Stomach (tissue), 19 donors: ENCODE measurements at places on chromosomes 7 and 10.

- DNase-seq = no peak
Observed at GRCh38 chr7:71271203-71271602, 139.3 kb downstream of the GALNT17 start.

GRCh38 chr7:130486954-130487436 is 4.9 kb upstream of the MEST start:
- no peak for DNase-seq

DNA sequence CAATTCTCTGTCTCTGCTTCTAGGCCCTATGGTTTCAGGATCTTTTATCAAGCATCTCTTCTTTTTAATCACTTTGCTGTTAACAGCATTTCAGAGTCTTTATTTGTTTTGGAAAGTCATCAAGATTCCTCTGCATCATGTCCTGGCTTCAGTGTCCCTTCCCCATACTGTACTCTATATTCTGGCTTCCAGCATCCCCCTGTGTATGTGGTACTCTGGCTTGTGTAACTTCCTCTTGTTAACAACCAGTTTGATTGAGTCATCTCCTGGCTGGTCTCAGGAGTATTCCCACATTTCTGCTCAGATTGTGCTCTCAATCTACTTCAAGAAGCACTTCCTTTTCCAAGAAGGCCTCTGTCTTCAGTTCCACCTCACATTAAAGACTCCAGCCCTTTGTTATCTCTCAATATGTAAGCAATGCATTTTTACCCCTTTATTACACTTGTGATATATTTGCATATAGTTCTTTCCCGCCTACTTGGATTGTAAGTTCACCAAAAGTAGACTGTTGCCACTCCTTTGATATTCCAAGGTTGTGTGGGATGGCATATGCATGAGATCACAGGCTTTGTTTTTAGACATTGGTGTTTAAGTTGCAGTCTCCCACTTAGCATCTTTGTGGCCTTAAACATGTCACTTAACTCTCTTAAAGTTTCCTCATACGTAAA is 15.1 kb upstream of the ATE1 start:
- DNase-seq = no peak

DNA sequence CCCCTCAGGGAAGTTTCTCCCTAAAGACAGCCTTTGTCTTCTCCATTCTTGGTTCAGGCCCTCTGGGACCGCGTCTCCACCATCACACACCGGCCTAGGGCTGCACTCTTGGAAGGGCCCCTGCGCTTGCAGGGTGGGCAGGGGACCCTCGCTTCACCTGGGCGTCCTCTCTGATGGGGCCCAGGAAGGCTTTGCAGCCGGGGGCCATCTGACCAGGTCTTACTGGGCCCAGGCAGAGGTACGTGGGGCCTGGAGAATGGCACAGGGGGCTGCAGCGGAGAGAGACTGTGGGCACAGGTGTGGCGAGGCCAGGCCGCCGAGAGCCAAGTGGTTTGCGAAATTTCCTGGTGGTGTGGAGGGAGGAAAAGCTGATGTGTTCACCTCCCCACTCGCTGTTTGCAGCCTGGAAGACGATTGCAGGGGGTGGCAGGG is 44.4 kb downstream of the ALOX5 start:
- DNase-seq = no peak

- DNase-seq = no peak
Observed at GRCh38 chr10:131697476-131698128, 203.2 kb upstream of the PPP2R2D start.

GRCh38 chr7:137768366-137768765 is 78.4 kb downstream of the DGKI start:
- no peak for DNase-seq

GRCh38 chr7:87359366-87359765 is 13.9 kb downstream of the CROT start:
- no peak for DNase-seq

- no peak for DNase-seq
Observed at GRCh38 chr7:94178230-94178629, 174.1 kb upstream of the BET1 start.

DNA sequence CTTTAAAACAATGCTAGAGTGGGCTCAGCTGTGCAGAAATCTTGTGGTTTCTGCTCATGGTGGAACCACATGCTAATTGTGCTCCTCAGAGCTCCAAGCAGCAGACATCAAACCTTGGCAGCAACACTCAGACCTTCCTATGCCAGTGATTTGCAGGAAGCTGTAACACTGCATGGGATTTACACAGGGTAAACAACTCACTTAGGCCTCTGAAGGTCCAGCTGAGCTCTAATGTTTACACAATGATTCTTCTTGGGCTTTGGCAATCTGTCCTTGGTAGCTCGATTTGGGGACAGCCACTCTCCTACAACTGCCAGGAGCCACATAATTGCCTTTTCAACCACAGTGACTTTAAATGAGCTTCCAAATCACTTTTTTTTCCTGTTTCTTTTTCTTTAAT is 97.7 kb upstream of the PDLIM1 start:
- DNase-seq = peak; percentile 73

DNA sequence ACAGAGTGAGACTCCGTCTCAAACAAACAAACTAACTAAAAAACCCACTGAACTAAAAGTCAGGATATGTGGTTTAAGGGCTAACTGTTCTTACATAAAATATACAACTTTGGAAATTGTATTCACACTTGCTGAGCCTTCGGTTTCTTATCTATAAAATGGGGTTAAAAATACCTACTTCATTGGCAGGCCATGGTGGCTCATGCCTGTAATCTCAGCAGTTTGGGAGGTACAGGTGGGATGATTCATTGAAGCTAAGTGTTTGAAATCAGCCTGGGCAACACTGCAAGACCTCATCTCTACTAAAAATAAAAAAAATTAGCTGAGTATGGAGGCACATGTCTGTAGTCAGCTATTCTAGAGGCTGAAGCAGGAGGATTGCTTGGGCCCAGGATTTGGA is 115.4 kb upstream of the KLF6 start:
- DNase-seq = no peak

DNA sequence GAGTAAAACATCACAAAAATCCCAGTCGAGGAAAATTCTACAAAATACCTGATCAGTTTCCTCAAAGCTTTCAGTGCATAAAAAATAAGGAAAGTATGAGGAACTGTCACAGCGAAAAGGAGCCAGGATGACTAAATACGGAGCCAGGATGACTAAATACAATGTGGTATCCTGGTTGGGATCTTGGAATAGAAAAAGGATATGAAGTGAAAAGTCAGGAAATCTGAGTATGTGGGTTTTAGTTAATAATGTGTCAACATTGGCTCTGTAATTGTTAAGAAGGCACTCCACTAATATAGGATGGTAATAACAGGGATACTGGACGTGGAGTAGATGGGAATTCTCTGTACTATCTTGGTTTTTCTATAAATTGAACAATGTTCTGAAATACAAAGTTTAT is 175.5 kb downstream of the SUGCT start:
- no peak for DNase-seq

DNA sequence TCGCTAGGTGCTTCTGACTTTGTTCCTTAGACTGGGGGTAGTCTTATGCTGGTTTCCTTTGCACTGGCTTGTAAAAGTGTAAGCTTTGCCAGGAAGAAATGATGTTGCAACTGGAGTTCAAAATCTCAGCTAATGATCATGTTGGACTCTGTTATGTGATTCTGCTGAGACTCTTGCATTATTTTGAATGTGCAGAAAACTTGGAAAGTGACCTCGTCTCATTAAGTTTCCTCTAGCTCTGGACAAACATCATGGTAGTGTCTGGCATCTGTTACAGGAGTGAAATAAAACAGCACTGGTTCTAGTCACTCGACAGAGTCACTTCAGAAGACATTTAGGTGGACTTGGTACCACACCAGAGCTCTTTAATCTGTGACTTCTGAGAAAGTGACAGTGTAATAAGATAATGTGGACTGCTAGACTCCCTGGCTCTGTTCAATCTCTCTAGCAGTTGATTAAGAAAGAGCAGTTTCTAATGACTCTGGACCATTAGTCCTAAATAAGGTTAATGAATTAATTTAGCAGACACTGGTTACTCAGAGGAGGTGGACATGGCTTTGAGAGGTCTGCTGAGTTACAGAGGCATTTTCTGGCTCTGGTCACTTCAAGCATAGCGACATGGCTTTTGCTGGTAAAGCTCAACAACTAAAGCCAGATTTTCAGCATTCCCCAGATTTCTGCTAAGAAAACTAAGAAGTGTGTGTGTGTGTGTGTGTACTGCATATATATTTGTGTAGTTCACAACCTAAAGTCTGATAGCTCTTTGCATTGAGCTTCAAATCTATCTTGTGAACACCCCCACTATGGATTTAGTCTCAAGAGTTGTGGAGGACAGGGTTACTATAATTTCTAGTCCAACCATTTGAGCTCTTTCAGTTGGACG is 2.0 kb downstream of the NRP1 start:
- no peak for DNase-seq

GRCh38 chr7:31444196-31444595 is 69.7 kb upstream of the ITPRID1 start:
- DNase-seq = no peak

- DNase-seq = no peak
Observed at GRCh38 chr10:50439806-50440205, 183.9 kb downstream of the SGMS1 start.

GRCh38 chr7:111864291-111864976 is 302.1 kb upstream of the IMMP2L start:
- no peak for DNase-seq

DNA sequence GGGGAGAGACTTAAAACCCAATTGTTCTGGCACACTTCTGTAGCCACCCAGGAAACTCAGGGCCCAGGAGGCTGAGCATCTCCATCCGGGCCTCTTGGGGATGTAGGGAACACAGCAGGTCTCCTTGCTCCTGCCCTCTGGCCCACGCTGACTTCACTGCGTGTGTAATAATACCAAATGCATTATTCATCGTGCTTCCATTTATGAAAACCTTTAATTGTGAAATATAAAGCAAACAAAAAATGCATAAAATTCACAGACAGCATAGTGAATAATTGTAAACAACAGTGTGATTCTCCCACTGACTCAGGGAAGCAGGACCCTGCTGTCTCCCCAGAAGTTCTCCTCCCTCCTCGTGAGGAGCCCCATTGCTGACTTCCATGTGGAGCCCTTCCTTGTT is 70.3 kb upstream of the SHH start:
- no peak for DNase-seq

DNA sequence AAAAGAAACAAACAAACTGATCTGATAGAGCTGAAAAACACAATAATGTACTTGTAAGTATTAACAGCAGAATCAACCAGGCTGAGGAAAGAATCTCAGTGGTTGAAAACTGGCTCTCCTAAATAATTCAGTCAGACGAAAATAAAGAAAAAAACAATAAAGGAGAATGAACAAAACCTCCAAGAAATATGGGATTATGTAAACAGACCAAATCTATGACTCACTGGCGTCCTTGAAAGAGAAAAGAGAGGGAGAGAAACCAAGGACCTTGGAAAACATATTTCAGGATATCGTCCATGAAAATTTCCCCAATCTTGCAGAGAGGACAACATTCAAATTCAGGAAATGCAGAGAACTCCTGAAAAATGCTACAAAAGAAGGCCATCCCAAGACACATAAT is 62.9 kb downstream of the FBXL13 start:
- DNase-seq = no peak

- no peak for DNase-seq
Observed at GRCh38 chr7:3162289-3162688, 118.6 kb upstream of the CARD11 start.

DNA sequence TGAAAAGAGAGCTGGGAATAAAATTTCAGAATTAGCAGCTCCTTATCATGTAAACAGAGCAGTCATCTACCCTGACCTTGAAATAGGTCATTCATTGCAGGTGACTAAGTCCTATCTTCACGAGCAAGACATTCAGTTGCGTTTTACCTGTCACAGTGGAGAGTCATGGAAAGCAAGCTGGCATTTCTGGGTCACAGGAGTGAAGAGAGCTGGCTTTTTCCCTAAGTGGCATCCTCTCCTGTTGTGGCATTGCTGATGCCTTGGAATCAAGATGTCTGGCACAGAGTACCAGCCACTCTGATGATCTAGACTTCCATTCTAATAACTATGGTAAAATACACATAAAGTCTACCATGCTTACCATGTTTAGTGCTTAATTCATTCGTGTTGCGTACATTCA is 70.8 kb downstream of the SCRN1 start:
- no peak for DNase-seq

GRCh38 chr7:84705079-84705478 is 481.8 kb downstream of the SEMA3D start:
- DNase-seq = no peak

- no peak for DNase-seq
Observed at GRCh38 chr10:17100586-17100985, 29.0 kb downstream of the CUBN start.

- peak; percentile 77 for DNase-seq
Observed at GRCh38 chr10:89563861-89564478, 28.6 kb upstream of the SLC16A12 start.

- no peak for DNase-seq
Observed at GRCh38 chr10:117745301-117745700, 202.8 kb downstream of the EMX2 start.

GRCh38 chr10:22550732-22551131 is 163.6 kb downstream of the PIP4K2A start:
- peak; percentile 44 for DNase-seq

- no peak for DNase-seq
Observed at GRCh38 chr7:142134909-142135308, 23.4 kb downstream of the MGAM2 start.

DNA sequence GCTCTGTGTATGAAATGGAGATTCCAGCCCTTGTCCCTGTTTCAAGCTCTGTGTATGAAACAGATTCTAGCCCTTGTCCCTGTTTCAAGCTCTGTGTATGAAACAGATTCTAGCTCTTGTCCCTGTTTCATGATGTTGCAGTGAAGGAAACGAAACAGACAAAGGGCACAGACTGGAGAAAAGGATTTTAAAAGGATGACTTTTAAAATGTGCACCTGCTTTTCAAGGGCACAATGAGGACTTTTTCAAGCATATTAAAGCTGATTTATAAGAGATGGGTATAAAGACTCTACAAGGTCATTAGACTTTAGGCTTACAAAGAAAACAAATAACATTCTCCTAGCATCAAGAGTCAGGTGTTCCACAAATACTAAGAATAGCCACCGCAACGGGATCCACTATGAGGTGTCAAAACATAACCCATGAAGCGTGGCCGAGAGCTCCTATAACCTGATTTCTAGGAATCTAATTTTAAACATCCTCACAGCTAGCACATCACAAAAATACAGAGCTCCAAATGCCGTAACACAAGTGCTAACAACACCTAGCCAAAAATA is 29.0 kb downstream of the DIP2C start:
- no peak for DNase-seq

DNA sequence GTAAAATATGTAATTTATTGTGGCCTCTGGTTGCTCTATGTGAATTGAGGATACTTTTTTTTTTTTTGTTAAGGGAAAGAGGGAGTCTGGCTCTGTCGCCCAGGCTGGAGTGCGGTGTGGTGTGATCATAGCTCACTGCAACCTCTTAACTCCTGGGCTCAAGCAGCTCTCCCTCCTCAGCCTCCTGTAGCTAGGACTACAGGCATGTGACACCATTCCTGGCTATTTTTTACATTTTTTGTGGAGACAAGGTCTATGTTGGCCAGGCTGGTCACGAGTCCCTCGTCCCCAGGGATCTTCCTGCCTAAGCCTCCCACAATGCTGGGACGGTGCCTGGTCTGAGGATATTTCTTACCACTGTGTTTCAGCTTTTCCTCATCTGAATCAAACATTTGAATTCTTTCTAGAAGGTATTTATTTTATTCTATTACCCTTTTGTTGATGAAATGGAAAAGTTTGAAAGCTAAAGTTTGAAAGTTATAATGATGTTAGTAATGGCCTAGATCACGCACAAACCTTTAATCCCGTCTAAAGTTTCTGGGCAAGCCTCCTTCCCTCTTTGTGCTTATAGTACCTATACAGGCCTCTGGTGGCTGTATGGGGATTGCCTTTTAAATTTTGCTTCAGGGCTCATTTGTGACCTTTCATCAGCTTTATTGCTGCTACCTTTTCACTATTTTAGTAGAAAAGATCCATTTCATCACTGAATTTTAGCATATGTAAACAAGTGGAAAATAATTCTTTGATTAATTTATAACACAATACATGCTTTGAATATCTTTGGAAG is 2.0 kb downstream of the IFRD1 start:
- DNase-seq = peak; percentile 28
